ENCODE measurements at places on chromosomes 2 and 18.

- DNase-seq = no peak
Observed at GRCh38 chr2:163944347-163944737, 208.5 kb upstream of the FIGN start.

DNA sequence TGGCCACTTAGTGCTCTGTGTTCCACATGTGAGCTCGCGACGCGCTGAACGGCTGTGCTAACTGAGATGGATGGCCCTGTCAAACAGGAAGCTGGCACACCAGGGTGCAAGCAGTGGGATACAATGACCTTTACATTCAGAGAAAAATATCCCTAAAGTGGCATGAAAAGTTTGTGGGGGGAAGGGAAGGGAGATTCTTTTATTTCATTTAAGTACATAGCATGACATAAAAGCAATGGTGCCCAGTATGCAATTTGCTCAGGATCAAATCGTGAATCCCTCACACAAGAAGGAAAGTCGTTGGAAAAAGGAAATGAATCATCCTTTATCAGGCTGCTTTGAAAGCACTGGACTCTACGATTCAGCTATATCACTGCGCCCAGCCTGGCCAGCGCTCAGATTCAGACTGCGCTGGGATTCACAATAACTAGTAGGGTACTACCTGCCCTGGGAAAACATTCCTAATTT is 26.0 kb downstream of the SATB2 start:
- DNase-seq = no peak

GRCh38 chr2:29293830-29294438 is 178.7 kb downstream of the CLIP4 start:
- peak; percentile 12 for DNase-seq

GRCh38 chr2:176118601-176119339 is 2.2 kb downstream of the HOXD10 start:
- peak; percentile 27 for DNase-seq

DNA sequence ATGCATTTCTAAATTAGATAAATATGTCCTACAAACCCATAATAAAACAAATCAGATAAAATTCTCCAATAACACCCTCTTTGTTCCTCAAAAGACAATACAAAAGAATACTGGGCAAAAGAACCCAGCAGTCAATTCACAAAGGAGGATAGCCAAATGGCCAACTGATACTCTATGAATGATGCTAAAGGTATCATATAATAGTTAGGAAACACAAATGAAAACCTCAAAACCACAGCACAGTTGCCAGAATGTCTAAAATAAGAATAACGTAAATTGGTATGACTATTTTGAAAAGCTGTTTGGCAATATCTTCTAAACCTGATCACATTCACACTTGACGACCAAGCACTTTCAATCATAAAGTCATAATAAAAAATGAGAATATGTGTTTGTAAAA is 315.4 kb downstream of the CDH7 start:
- no peak for DNase-seq

DNA sequence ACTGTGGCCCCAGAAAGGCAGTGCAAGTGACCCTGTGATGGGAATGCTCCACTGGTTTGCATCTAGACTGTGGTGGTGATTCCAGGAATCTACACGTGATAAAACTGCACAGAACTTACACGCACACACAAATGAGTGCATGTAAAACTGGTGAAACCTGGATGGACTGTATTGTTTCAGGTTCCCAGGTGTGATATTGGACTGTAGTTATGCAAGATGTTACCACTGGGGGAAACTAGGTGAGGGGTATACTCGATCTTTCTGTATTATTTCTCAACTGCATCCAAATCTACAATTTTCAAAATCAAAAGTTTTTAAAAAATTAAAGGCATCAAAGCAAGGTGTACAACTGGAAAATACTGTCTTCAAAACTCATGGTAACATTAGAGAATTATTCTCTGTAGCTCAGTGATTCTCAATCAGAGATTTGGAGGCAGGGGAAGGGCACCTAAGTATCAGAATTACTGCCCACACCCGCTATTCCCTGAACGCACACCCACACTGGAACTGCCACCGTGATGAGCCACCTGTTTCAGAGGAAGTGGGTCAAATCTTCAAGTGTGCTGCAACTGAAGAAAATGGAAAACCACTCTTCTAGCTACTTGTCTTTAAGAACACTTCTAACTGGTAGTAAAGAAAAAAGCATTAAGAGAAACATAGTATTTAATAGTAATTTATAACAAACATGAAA is 26.7 kb downstream of the PTPN2 start:
- no peak for DNase-seq

GRCh38 chr2:134855709-134856108 is 17.3 kb downstream of the ACMSD start:
- no peak for DNase-seq

DNA sequence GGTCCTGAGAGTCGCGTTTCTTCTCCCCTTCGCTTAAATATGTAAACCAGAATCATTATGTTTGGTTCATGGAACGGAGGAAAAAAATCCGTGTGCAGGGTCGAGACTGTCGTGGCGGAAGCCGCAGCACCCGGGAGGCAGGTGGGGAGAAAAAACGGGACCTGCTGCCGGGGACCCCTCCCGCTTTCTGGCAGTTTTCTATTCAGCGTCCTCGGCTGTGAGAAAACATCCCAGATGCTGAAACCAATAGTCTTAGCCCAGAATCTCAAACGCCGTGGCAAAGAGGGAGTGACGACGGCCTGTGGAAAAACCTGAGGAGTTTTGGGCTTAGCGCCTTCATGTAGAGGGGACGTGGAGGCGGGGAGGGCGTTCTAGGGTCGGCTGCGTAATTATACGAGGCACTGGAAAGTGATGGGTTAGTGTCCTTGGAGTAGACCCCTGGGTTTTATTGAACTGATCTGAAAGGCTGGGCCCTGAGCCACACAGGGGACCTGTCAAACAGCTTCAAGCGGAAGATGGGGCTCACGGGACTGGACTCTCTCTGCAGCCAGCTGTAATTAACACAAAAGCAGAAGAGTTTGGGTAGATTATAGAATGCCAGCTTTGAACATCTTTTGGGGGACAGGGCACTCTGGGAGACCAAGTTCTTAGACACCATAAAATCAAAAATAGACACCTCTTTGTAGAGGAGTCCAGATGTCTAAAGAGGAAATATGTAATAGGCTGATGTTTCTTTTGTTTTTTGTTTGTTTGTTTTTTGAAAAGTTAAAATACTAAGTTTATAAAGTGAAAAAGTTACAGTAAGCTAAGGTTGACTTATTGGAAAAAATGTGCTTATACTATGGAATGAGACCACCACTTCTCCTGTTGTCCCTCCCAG is 834 bp upstream of the BUB1 start:
- DNase-seq = peak; percentile 36

DNA sequence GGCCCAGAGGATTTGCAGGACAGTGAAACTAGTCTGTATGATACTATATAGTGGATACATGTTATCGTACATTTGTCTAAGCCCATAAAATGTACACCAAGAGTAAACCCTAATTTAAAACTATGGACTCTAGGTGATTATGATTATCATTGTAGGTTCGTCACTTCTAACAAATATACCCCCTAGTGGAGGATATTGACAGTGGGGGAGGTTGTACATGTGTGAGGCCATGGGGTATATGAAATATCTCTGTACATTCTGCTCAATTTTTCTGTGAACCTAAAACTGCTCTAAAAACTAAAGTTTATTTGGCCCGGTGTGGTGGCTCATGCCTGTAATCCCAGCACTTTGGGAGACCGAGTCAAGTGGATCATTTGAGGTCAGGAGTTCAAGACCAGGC is 81.2 kb upstream of the CAB39 start:
- no peak for DNase-seq

Measured in inflammatory macrophage (primary cell).